ACHN (cell line): ENCODE measurements at places on chromosomes 16 and 17.

DNA sequence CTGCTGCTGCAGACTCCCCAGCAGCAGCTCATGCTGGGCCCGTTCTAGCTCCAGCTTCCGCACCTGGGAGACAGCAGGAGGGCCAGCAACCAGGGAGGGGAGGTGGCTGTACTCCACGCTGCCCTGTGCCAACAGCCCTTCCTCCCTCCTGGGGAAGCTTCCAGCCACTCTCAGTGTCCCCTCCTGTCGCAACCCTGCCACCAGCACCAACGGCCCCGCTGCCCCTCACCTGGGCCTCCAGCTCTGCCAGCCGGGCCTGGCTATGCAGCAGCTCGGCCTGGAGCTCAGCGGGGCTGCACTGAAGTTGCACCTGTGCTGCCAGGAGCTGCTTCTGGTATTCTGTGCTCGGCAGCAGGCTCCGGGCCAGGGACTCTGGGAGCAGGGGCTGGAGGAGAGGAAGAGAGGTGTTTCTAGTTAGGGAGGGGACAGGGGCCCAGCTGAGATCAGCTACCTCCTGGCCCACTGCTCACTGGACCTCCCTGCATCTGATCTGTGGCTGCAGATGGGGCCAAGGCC lies 15.4 kb upstream of the MRPL38 start:
- DNase-seq = no peak

- DNase-seq = no peak
Observed at GRCh38 chr17:36674278-36674650, 72.9 kb downstream of the MRM1 start.

DNA sequence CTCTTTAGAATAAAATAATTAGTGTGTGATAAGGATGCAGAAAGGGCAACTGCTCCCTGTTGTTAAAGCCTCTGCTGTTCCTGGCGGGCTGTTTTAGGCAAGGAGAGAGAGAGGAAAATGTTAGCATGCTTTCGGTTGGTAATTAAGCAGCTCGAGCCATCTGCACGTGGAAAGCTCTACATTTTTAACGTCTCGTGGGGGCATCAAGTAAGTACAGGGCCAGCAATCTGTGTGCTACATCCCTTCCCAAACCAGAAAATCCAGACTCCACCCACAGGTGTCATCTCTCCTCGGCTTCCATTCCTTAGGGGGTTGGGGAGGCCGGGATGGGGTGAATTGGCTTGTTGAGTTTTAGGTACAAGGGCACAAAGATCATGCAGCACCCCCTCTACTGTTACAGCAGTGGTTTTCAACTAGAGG lies 62.4 kb upstream of the MARCHF10 start:
- no peak for DNase-seq

DNA sequence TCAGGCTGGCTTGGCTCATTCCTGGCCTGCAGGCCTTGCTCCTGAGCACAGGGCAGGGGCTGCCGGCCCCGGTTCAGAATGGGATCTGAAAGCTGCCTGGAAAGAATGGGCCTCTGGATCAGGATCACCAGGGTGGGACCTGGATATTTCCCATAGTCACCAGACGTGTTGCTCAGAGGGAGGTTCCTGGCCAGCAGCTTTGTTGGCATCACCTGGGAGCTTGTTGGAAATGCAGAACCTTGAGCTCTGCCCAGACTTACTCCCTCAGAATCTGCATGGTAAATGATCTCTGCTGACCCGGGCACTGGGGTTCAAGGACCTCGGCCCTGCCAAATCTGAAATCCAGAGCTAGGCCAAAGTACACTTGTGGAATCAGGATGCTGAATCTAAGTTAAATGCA lies 29.5 kb upstream of the MED9 start:
- DNase-seq = no peak

DNA sequence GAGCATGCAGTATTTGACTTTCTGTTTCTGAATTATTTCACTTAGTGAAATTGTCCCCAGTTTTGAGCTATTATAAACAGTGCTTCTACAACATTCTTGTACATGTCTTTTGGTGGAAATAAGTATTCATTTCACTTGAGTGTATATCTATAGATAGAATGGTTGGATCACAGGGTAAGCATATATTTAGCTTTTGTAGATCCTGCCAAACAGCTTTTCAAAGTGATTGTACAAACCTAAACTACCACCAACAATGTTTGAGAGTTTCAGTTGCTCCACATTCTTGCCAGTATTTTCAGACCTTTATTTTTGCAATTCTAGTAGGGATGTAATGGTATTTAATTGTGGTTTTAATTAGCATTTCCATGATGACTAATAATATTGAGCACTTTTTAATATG lies 91.6 kb downstream of the CCT6B start:
- DNase-seq = no peak
